ENCODE measurements at places on chromosomes 4 and X.

GRCh38 chrX:154046031-154046781 is 26.5 kb upstream of the IRAK1 start:
- no peak for DNase-seq

GRCh38 chrX:144722307-144722706 is 525.0 kb upstream of the SPANXN1 start:
- no peak for DNase-seq

GRCh38 chr4:117134386-117134785 is 49.0 kb upstream of the TRAM1L1 start:
- DNase-seq, result no peak

- DNase-seq, result no peak
Observed at GRCh38 chr4:60656171-60656570, 544.0 kb upstream of the ADGRL3 start.

DNA sequence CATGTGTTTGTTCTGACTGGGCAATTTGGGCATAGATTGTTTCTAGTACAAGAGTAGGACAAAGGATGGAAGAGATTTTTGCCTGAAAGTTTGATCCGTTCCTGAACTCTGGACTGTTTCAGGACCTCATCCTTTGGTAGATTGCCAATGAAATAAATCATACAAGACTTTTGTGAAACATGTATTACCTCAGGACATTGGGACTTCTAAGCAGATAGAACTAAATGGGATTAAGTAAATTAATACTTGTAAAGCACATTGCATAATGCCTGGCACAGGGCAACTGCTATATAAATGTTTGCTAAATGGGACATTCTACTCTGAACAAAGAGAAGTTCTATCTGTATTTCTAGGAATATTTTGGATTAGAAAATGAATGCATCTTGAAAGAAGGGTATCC is 164.8 kb upstream of the RPS6KA3 start:
- no peak for DNase-seq

- no peak for DNase-seq
Observed at GRCh38 chrX:23982891-23983290, 44.1 kb downstream of the KLHL15 start.

GRCh38 chr4:159401791-159402380 is 299.0 kb downstream of the RAPGEF2 start:
- no peak for DNase-seq

DNA sequence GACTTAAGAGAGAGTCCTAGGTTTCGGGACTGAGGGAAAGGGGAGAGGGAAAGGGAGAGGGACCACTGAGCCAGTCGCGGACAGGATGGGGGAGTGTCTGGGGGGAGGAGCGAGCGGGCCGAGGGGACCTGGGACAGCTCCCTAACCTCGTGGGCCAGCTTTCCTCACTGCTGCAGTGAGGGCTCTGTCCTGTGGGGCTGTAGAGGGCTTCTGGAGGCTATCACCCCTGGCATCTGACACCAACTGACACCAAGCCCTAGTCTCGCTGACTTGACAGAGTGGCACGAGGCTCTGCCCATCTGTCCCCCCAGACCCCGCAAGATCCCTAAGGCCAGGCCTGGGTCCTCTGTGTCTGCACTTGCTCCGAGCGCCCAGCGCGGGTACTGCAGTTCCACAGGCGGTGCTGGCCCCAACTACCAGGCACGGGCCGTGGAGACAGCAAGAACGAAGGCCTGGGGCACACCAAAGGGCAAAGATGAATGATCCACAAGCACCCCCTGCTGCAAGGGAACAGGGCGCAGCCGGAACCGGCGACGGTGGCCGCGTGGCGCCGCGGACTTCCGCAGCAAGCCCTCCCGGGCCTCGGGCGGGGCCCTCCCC is 465 bp downstream of the HAUS7 start:
- no peak for DNase-seq

DNA sequence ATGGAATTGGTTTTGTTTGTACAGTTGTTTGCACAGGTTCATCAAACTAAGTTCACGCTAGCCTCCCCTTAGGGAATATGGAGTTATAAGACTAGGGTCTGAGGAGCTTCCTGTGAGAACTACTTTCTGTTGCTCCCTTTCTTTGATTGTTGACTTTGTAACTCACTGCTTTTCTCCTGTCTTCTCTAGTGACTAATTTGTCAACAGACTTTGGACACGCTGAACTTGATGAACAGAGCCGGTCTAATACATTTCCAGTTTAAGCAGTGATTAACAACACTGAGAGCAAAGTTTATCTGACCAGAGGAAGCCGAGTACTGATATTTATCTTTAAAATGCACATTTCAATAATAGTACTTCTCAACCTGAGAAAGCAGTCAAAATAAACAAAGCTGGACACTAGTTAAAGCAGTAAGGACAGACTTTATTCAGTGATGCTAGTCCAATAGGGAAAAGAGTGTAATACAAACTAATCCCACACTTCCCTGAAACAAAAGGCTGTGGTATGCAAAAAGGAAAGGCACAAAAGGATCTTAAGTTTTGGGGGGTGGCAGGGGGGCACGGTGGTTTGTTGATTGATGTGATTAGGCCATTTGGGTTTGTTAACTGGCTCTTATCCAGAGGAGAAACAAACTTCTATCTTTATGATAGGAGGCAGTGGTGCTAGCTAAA is 2.7 kb upstream of the NUDT9 start:
- no peak for DNase-seq

DNA sequence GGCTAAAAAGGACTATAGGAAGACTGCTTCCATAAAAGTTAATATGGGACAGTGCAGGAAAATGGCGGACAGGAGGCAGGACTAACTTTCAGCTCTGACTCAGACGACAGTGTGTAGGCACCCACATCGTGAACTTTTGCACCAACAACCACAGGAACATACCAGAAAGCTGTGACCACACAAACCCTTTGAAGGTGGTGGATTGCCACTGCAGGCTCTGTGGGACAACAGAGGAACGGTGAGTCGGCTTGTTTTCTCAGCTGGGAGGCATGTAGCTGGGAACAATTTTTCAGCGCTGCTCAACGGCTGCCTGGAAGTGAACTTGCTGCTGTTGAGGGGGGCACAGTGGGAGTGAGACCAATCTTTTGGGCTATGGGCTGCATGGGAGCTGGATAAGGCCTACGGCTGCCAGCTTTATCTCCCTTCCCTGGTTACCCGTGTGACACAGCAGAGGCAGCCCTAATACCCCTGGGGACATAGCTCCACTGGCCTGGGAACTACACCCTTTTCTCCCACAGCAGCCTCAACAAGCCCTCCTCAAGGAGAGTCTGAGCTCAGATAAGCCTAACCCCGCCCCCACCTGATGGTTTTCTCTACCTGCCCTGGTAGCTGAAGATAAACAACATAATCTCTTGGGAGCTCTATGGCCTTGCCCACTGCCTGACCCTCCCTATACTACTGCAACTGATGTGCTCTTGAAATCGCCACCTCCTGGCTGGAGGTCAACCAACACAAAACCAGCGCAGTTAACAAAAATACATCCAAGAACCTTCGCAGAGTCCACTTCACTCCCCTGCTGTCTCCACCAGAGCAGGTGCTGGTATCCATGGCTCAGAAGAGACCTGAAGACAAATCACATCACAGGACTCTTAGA is 1537.0 kb downstream of the C4orf33 start:
- DNase-seq, result no peak

- DNase-seq, result no peak
Observed at GRCh38 chrX:131704136-131704695, 160.3 kb downstream of the OR13H1 start.

GRCh38 chr4:47383829-47384427 is 79.6 kb downstream of the COMMD8 start:
- no peak for DNase-seq

DNA sequence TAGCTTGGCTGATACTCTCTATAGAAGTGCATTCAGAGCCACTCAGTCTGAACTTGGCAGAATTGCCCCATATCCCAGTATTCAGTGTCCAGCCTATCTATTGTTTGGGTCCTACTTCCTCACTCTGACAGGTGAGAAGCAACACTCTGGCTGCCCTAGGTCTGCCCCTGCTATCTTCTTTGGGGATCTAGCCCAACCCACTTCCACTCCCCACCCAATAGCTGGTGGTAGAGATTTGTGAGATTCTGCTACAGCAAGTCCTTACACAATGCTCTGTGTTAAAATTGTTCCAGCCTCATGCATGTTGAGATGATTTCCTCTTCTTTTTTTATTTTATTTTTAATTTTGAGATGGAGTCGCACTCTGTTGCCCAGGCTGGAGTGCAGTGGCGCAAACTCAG is 67.6 kb downstream of the TRIM2 start:
- DNase-seq, result no peak

- DNase-seq, result no peak
Observed at GRCh38 chr4:15963001-15963451, at the start of gene FGFBP2. Gene FGFBP2, minus strand, starts transcription at chr4:15963175. Its CDS starts 46 bp downstream, at chr4:15963129.

- no peak for DNase-seq
Observed at GRCh38 chr4:156623376-156623775, 348.2 kb downstream of the PDGFC start.
